GM23248 (cell line): ENCODE measurements at places on chromosomes 7 and 10. TPM values are rescaled to one million over a fixed set of nuclear protein-coding genes. Genes with fewer than 3 reads are reported as not detected.
A peak's percentile ranks its signal among the peaks of the same experiment; 100 is the strongest.

DNA sequence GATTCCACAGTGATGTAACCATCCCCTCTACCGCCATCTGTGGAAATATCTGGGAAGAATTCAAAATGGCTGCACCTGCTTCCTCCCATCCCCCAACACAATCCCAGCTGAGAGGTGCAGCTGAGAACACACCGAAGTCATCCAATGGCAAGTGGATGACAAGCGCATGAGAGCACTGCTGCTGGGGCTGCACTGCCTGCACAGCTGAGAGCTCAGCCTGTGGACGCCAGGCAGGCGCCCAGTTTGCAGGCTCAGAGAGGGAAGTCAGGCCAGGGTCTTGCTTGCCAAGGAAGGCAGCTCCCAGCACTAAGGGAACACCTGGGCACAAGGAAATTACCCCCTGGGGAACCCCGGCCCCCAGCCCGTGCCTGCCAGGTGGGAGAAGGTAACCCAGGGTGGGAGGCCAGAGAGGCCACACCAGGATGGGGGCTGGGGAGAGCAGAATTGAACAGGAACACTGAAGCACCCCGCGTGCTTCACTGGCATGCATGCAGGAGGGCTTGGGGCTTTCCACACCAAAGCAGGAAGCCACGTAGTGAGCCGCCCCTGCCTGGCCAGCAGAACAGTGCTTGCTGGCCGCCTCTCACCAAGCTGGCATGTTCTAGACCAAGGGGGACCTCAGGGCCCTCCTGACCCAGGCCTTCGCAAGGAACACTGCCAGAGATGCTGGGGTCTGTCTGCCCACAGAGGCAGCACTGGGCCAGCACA, 46.2 kb downstream of the FAM53B start:
- DNase-seq: peak; percentile 14

DNA sequence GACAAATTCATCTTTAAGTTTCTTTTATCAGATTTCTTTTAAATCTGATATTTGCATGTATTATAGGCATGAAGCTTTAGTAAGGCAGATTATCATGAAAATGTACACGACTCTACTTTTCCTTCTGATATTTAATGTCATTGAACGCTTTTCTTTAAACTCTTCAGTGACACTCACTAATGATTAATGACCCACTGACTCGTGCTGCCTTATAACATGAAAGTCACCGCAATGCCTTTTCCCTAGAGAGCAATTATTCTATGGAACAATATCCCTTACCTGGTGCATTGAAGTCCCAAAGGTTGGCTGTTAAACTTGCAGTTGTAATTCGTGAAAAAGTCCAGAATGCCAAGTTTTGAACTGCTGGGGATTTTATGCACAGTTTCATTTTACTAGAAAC, 33.4 kb upstream of the HGF start:
- DNase-seq: no peak

DNA sequence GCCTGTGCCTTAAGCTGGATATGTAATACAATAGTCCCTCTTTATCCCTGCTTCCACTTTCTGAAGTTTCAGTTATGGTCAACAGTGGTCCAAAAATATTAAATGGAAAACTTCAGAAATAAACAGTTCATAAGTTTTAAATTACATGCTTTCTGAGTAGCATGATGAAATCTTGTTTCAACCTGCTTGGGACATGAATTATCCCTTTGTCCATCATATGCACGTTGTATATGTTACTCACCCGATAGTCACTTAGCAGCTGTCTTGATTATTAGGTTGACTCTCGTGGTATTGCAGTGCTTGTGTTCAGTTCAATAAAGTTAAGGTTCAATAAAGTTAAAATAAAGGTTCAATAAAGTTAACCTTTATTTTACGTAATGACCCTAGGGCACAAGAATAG, 25.5 kb downstream of the C1GALT1 start:
- DNase-seq: no peak

GRCh38 chr10:11197266-11197712, 179.6 kb downstream of the CELF2 start:
- peak; percentile 33 for DNase-seq

GRCh38 chr7:31918706-31919393, 151.4 kb downstream of the PDE1C start:
- DNase-seq: no peak

- no peak for DNase-seq
Measured at GRCh38 chr7:146661435-146661834, 544.8 kb downstream of the CNTNAP2 start.

The SPDYE2B gene
- total RNA-seq: not detected in 2 replicates

The AKR1B15 gene
- total RNA-seq: not detected in 2 replicates

The SRRM3 gene
- 0.65 TPM in 1 of 2 replicates, not detected in the other for total RNA-seq

The ST7 gene
- 17.8 and 28.2 TPM in 2 replicates for total RNA-seq

The AOC1 gene
- not detected in 2 replicates for total RNA-seq
